Activated naive CD8-positive, alpha-beta T cell treated with anti-CD3 and anti-CD28 coated beads, Interleukin-2, amount 10 ng/mL, durations not matched to agents 7 days and 5 days (primary cell): ENCODE measurements at places on chromosomes 5 and 9. TPM values are rescaled to one million over a fixed set of nuclear protein-coding genes. Genes with fewer than 3 reads are reported as not detected.
A peak's percentile ranks its signal among the peaks of the same experiment; 100 is the strongest.

DNA sequence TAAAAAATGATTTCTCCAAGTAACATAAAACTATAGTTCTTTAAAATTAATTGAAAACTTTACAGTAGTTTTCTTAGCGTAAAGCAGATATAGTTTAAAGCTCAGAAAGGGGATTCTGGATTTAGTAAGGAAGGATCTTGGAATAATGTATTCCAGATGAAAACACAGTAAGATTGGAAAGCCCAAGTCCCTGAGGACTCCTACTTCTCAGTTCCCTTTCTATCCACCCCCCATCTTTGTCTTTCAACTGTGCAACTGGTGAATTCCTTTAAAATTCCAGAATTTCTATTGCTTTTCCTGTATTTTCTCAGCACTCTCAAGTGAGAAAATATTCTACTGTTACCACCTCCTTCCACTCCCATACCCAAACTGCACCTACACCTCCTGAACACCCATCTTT, 184.5 kb upstream of the FBN2 start:
- no peak overlapping the region for H3K4me3 ChIP-seq
- H3K27ac ChIP-seq = no peak overlapping the region
- H3K4me1 ChIP-seq = no peaks in the 10 kb centered on the region
- DNase-seq = no peak

DNA sequence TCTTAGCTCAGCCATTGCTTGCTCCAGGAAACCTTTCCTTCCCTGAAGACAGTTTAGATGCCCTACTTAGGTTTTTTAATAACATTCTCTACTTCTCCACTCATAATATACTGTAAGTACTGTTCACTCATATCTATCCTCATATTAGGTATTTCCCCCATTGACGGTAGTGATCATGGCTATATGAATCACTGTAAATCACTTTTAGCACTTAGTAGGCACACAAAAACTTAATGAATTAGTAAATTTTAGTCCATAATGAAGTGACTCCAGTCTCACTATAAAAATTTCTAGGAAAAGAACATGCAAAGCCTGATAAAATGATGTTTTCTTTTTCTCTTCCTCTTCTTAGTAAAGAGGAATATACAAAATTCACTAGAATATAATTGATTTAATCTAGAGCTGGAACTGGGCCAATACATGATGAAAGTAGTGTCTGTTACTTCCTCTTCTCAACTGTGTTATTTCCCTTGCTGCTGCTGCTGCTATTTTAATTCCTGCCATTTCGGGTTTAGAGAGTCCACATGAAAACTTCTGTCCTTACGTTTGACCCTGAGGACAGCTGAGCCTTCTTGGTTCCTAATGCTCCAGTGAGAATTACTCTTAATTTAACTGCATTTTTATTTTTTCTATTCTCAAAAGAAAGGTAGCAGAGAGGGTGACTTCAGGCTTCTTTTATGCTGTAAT, 73.5 kb downstream of the LNPEP start:
- H3K27me3 ChIP-seq = no peaks in the 10 kb centered on the region
- peak overlapping the region; percentile 39 for H3K4me3 ChIP-seq
- H3K27ac ChIP-seq = peak overlapping the region; percentile 42

- H3K27ac ChIP-seq = no peak overlapping the region
- peaks cover 32% of the 10 kb centered on the region for H3K27me3 ChIP-seq
- H3K36me3 ChIP-seq = no peaks in the 10 kb centered on the region
- no peaks in the 10 kb centered on the region for H3K4me1 ChIP-seq
- H3K4me3 ChIP-seq = no peak overlapping the region
These were observed 56.8 kb upstream of the TBCA start for GRCh38 chr5:77832938-77833337.

The NR2F1 gene
- total RNA-seq = not detected

The PCDH12 gene
- 0.14 TPM for total RNA-seq
